ENCODE measurements at places on chromosomes 11 and 22. TPM values are rescaled to one million over a fixed set of nuclear protein-coding genes. Genes with fewer than 3 reads are reported as not detected.

DNA sequence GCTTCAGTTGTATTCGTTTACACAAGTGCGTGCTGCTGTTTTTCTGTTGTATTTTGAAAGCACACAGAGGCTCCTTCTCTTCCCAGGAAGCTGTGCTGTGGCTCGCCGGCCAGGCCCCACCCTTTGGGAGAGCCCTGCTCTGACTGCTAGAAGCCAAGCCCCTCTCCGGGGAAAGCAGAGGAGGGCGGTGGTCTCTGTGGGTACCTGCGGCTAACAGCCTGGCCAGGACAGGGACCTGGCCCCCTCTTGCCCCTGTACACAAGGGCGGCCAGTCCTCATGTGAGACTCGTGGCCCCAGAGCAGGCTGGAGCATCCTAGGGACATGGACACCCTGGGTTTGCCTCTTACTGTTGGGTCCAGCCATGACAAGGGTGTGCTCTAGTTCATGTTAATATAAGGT is 14.8 kb downstream of the MOB2 start:
- DNase-seq: no peak

NXPE1 gene
- total RNA-seq: not detected

DNA sequence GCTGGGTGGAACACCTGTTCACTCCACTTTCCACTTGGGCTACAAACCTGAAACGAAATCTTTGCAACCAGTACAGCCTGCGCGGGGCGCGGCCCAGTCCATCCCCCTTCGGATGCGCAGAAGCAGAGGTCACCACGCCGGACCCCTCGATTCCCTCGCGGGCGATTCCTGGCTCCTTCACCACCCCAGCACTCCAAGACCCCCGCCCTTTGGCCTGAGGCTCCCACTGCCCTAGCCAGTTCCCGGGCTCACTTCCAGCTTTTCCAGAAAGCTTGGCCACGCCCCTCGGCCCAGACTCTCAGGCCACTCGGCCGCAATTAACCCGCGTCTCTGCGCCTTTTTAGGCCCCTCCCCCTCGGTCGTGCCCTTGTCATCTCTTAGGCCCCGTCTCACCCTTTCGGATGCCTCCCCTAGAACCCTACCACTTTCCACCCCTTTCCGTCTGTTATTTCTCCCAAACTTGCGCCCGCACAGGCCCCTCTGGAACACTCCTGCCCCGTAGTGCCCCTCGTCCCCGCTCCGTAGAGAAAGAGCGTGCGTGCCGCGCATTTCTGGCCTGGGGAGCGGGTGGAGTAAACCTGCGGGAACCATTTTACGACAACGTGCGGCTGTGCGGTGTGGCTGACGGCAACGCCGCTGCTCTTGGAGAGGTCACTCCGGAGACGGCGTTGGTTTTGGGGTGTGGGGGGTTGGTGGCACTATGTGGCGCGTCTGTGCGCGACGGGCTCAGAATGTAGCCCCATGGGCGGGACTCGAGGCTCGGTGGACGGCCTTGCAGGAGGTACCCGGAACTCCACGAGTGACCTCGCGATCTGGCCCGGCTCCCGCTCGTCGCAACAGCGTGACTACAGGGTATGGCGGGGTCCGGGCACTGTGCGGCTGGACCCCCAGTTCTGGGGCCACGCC is at the start of gene DLAT:
DLAT (plus strand) TSS at position 636 of the 906 bp plus-strand sequence; CDS start at position 701, 65 bp downstream.
- peak; percentile 91 for DNase-seq

DNA sequence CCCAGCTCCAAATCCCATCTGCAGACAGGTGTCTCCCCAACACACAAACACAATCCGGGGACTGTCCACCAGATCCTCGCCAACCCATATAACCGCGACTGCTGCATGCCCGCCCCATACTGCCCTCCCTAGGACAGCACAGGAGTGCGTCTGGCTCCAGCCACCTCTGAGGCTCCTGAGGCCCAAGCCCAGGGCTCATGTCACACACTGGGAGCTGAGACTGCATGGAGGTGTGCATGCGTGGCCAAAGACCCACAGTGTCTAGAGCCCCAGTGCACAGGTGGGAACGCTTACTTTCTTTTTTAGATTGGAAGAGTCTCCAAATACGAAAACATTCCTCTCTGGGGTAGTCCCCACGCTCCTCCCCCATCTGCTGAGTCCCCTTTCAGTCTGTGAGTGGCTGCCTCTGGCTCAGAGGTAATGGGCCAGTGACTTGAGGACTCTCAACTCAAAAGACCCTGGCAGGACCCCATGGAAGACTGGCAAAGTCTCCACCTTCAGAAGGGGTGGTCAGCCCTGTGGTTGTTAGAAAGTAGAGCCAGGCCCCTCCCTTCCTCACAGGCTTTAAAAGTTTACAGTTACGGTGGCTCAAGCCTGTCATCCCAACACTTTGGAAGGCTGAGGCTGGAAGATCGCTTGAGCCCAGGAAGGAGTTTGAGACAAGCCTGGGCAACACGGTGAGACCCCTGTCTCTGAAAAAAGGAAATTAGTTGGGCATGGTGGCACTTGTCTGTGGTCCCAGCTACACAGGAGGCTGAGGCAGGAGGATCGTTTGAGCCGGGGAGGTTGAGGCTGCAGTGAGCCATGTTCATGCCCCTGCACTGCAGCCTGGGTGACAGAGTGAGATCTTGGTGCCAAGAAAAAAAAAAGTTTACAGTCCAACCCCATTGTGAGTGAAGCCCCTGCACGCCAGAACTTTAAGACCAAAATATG is 2.3 kb downstream of the CBX7 start:
- DNase-seq: no peak

DNA sequence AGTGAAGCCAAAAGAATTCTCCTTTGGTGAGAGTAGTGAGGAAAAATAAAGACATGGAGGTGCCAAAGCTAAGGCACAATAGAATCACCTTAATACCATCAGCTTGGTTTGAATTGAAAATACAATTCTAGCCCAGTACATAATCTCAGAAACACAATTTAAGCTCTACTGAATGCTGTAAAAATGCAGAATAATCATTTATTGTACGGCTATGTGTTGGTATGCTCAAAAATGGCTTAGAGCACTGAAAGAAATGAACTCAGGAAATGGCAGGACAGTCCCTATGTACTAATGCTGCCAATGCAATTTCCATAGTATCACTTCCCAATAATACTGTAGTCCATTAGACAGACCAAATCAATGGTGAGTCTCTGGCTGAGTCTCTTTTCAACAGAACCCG is 798.5 kb downstream of the DLG2 start:
- no peak for DNase-seq

GRCh38 chr11:70716986-70717775 is 318.9 kb downstream of the CTTN start:
- DNase-seq: no peak

DNA sequence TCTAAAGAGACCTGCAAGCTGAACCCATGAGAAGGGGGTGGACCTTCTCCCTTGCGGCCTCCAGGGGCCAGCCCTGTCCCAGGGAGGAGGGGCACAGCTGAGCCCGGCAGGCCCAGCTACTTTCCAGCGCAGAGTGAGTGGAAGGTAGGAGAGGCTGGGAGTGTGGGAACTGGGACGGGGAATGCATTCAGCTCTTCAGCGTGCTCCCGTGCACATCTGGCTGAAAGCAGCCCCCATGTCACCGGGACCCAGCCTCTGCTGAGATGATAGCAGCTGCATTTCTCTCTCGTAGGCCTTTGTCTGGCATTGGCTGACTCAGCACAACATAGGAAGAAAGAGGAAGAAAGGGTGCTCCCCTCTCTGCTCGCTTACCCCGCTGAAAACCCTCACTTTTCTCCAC is 951.5 kb downstream of the TBC1D22A start:
- no peak for DNase-seq

DNA sequence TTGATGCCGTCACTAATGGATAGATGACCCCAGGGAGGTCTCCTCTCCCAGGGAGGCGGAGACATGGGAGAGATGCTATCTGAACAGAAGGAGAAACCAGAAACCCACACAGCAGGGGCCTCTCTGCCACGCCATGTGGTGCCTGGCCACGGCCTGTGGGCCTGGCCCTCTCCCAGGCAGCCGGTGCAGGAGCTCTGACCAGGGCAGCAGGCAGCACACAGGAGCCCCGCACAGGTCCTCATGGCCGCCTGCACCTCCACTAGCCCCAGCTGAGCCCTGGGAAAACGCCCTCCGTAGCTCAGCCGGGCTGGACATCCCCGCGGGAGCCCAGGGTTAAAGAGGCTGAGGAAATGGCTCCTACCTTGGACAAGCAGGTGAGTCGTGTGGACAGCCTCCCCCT is 19.8 kb downstream of the IGSF9B start:
- DNase-seq: no peak

GRCh38 chr11:2889362-2890273 is 4.0 kb upstream of the CDKN1C start:
- no peak for DNase-seq

CHRM1 gene
- total RNA-seq: not detected

MUC15 gene
- not detected for total RNA-seq

- DNase-seq: no peak
Observed at GRCh38 chr22:49090853-49091135, 736.9 kb downstream of the BRD1 start.

DNA sequence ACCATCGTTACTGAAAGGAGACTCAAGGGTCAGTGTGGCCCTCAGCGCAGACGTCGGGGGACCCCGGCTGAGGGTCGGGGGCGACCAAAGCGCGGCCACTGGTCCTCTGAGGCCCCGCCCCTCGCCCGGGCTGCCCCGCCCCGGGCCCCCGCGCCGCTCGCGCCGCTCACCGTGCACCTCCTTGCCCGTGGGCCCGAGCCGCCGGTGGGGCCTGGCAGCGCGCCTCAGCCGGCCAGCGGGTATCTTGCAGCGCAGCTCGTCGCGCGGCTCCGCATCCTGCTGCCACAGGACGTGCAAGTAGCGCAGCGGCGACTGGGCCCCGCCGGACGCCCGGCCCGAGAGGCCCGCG is 419 bp downstream of the ANKRD54 start:
- DNase-seq: peak; percentile 62

FZD4 gene
- 0.16 TPM for total RNA-seq

SHISAL1 gene
- not detected for total RNA-seq

FAT3 gene
- not detected for total RNA-seq

DNA sequence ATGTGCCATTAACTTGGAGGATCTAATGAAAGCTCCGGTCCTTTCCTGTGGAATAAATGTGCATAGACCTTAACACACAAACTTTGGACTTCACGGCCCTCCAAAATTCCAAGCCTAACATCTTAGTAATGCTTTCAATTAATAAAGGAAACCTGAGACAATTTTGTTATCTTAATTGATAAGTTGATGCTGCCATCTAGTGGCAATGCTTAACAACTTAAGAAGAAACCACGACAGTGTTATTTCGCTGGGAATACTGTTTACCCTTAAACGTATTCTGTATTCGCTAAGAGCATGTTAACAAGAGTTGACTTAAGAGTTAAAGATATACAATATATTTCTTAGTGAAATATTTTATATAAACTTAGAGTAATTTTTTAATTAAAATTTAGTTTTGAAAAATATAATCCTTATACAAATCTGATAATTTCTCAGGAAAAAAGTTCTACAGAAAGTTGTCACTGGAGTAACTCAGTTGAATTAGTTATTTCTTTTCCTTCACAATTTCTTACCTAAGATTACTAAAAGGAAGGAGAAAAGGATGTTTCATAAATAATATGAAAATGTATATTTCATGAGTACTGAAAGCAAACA is 35.0 kb upstream of the OR9G4 start:
- no peak for DNase-seq

- DNase-seq: no peak
Observed at GRCh38 chr11:127625402-127625801, 624.8 kb upstream of the KIRREL3 start.

- no peak for DNase-seq
Observed at GRCh38 chr11:69954756-69955155, 123.4 kb upstream of the ANO1 start.

DNA sequence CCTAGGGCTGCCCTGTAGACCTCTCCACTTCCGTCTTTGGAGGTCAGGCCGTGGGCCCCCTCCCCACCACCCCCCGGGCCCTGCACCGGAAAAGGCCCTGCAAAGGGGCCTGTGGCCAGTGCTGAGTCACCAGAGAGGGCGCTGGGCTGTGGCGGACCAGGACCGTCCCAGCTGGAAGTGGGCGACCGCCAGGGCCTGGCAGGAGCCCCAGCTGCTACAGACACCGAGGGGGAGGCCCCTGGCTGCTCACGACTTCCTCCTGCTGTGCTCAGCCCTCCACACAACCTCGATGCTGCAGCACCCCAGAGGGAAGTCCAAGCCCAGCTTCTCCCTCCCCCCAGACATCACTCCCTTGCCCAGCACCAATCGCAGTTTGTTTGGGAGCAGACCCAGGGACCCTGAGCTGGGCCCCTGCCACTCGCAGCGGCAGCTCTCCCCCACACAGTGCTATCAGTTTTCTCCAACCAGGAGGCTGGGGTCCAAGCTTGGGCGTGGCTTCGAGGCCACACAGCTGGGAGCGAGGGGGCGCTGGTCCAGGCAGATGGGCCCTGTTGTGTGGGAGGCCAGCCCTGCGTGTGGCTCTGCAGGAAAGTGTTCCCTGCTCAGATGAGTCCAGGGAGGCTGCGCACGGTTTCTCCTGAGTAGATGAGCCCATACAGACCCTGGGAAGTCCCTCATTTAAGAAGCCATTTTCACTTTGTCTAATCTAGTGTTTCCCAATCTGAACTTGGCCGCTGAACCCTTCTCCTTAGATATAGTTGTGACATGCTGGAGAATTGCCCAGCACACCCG is 5.6 kb upstream of the SH3BP1 start:
- DNase-seq: peak; percentile 90

GRCh38 chr22:32713737-32714457 is 87.6 kb upstream of the TIMP3 start:
- DNase-seq: no peak

NCF4 gene
- 2.5 TPM for total RNA-seq

DNA sequence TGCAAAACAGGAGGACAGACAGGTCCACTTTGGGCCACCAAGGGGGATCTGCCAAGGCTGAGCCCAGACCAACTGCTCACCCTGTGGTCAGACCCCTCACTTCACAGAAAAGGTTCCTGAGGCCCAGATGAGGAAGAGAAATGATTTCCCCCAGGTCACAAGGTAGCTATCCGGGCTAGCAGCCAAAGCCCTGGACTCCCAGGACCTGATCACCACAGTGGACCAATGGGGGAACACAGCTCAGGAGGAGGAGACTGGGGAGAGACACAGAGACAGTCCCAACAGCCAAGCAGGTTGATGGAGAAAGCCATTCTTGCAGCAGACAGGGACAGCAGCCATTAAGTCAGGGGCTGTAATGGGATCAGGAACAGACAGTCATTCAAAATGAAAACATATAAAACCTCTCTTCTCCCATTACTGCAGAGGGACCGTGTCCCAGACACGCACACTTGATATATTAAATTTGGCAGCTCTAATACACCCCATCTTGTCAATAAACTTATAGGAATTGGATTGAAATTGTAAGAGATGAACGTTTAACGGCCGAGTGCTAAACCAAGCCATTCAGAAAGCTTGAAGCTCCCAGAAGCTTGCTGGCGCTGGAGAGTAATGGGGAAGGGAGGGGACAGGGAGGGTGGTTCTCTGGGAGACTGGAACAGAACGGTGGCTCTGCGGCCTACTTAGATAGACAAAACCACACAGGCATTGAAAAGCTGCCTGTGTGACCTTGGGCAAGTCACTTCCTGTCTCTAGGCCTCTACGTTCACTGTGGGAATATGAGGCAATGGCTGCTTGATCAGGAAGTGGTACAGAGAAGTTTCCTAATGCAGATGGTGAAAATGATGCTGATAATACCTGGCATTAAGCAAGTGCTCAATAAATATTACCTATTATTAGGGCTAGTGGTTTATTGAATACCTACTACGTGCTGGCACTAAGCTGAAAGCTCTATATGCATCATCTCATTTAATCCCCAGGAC is 16.0 kb downstream of the ZMAT5 start:
- DNase-seq: peak; percentile 41

Measured in activated CD8-positive, alpha-beta T cell treated with anti-CD3 and anti-CD28 coated beads for 36 hours (primary cell).